ENCODE measurements at places on chromosomes 7 and 10. TPM values are rescaled to one million over a fixed set of nuclear protein-coding genes. Genes with fewer than 3 reads are reported as not detected.

The FAM25G gene
- not detected for total RNA-seq

GRCh38 chr7:45689797-45690761 is 115.9 kb downstream of the ADCY1 start:
- no peak overlapping the region for H3K27ac ChIP-seq
- H3K27me3 ChIP-seq: no peaks in the 10 kb centered on the region
- peak; percentile 48 for DNase-seq
- no peaks in the 10 kb centered on the region for H3K4me1 ChIP-seq
- no peaks in the 10 kb centered on the region for H3K36me3 ChIP-seq

DNA sequence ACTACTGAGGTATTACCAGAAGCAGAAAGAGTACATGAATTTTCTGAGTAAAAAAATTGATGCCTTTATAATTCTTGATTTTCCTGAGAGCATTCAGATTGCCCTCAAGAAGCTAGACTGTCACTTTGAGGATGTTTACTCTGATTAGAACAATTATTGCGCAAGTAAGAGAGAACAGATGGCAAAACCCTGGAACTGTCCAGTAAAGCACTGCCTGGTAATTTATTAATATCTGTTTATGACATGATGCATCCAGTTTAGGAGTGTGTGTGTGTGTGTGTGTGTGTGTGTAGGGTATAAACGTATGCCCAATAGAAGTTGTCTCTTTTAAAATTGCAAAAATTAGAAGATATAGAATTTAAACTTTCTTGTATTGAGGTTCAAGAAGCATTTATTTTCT is 379.7 kb downstream of the PHTF2 start:
- no peak overlapping the region for H3K27ac ChIP-seq
- no peaks in the 10 kb centered on the region for H3K36me3 ChIP-seq
- no peaks in the 10 kb centered on the region for H3K27me3 ChIP-seq
- peaks cover 9% of the 10 kb centered on the region for H3K4me1 ChIP-seq
- DNase-seq: no peak

GRCh38 chr10:113709221-113709838 is 29.6 kb downstream of the CASP7 start:
- H3K4me1 ChIP-seq: peaks cover 5% of the 10 kb centered on the region
- H3K27me3 ChIP-seq: no peaks in the 10 kb centered on the region
- no peak overlapping the region for H3K4me3 ChIP-seq
- DNase-seq: no peak
- H3K27ac ChIP-seq: no peak overlapping the region
